ENCODE measurements at places on chromosomes 6 and 20.

GRCh38 chr6:46610862-46611553, 41.6 kb downstream of the CYP39A1 start:
- H3K36me3 ChIP-seq = no peaks in the 10 kb centered on the region
- H3K4me1 ChIP-seq = no peaks in the 10 kb centered on the region
- no peak for DNase-seq
- no peaks in the 10 kb centered on the region for H3K27me3 ChIP-seq

DNA sequence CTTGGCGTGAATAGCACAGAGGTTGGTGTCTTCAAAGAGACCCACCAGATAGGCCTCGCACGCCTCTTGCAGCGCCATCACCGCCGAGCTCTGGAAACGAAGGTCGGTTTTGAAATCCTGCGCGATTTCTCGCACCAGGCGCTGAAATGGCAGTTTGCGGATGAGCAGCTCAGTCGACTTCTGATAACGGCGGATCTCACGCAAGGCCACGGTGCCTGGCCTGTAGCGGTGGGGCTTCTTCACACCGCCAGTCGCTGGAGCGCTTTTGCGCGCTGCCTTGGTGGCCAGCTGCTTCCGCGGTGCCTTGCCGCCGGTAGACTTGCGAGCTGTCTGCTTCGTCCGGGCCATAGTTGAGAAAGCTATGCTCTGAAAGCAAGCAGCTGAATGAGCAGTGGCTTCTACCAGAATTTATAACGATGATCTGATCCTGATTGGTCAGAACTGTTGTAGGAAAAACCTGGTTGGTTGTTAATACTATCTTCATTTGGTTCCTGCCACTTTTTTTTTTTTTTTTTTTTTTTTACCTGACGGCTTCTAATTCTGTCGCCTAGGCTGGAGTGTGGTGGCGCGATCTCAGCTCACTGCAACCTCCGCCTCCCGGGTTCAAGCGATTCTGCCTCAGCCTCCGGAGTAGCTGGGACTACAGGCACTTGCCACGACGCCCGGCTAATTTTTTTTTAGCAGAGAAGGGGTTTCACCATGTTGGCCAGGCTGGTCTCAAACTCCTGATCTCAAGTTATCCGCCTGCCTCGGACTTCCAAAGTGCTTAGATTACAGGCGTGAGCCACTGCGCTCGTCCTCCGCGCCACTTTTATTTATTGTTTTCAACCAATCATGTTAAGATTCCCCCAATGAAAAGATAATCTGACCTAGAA, 21.5 kb downstream of the OR2B2 start:
- peaks cover 19% of the 10 kb centered on the region for H3K4me1 ChIP-seq
- H3K4me3 ChIP-seq = peak overlapping the region; percentile 29

GRCh38 chr6:100962466-100962865, 81.3 kb upstream of the ASCC3 start:
- no peak for DNase-seq
- H3K27ac ChIP-seq = no peak overlapping the region
- no peaks in the 10 kb centered on the region for H3K36me3 ChIP-seq
- no peaks in the 10 kb centered on the region for H3K4me1 ChIP-seq

DNA sequence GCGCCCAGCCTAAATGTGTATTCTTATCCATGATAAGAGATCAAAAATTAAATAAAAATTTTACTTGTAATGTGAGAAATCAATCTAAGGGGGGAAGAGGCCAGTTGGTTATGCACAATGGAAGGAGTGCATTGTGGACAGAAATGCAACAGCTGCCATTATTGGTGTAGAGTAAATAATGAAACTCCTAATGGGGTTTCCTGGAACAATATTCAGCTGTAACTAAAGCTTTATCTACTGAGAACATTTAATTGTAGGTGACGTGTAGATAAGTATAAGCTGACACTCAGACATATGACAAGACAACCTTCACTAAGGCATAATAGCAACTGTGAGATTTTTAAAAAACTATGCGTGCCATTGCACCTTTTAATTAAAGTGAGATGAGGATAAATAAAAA, 71.4 kb downstream of the CEP57L1 start:
- no peaks in the 10 kb centered on the region for H3K27me3 ChIP-seq
- no peak overlapping the region for H3K4me3 ChIP-seq
- DNase-seq = no peak
- H3K27ac ChIP-seq = no peak overlapping the region
- no peaks in the 10 kb centered on the region for H3K4me1 ChIP-seq

- no peak overlapping the region for H3K27ac ChIP-seq
- no peaks in the 10 kb centered on the region for H3K36me3 ChIP-seq
- no peak overlapping the region for H3K4me3 ChIP-seq
- no peak for DNase-seq
- peaks cover 8% of the 10 kb centered on the region for H3K27me3 ChIP-seq
- no peaks in the 10 kb centered on the region for H3K4me1 ChIP-seq
These were observed 6.7 kb downstream of the GPR31 start for GRCh38 chr6:167150941-167151549.

DNA sequence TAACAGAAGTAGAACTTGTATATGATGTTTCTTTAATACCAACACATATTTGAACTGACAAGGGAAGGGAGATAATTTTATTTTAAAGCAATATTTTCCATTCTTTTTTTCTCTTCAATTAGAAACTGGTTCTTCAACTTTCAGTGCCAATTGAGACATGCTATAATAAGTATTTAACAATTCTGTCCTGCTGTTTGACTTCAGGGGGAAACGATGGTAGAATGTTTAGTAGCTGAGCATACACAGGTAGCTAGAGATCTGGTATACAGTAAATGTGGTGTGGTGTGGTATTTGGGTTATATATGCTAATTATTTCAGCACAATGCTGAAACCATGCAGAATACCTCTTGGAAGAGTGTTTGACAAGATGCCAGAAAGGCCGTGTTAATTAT, 156.9 kb downstream of the ARID1B start:
- no peak overlapping the region for H3K4me3 ChIP-seq
- DNase-seq = no peak
- no peak overlapping the region for H3K27ac ChIP-seq

DNA sequence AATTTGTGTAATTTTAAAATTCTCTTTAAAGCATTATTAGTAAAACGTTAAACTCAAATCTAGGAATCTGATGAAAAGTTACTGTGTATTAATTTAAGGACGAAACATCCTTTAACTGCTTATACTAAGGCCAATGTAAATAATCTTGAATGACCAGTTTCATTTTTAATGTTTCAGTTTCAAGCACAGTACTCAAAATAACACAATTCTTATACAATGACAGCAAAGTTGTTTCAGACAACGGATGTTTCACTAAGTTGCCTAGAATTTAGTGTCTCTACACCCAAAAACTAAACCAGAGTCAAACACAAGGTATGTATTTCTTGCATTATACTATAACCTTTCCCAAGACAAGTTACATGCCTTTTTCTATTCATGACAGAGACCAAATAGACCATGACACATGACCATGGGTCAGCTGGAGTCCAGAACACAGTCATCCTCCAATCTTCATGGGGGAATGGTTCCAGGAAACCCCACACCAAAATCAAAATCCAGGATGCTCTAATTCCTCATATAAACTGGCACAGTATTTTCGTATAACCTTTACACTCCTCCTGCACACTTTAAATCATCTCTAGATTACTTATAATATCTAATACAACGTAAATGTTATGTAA, 7.7 kb downstream of the PHIP start:
- no peak for DNase-seq
- H3K27ac ChIP-seq = no peak overlapping the region
- H3K27me3 ChIP-seq = no peaks in the 10 kb centered on the region
- peaks cover 4% of the 10 kb centered on the region for H3K4me1 ChIP-seq
- H3K36me3 ChIP-seq = no peaks in the 10 kb centered on the region

DNA sequence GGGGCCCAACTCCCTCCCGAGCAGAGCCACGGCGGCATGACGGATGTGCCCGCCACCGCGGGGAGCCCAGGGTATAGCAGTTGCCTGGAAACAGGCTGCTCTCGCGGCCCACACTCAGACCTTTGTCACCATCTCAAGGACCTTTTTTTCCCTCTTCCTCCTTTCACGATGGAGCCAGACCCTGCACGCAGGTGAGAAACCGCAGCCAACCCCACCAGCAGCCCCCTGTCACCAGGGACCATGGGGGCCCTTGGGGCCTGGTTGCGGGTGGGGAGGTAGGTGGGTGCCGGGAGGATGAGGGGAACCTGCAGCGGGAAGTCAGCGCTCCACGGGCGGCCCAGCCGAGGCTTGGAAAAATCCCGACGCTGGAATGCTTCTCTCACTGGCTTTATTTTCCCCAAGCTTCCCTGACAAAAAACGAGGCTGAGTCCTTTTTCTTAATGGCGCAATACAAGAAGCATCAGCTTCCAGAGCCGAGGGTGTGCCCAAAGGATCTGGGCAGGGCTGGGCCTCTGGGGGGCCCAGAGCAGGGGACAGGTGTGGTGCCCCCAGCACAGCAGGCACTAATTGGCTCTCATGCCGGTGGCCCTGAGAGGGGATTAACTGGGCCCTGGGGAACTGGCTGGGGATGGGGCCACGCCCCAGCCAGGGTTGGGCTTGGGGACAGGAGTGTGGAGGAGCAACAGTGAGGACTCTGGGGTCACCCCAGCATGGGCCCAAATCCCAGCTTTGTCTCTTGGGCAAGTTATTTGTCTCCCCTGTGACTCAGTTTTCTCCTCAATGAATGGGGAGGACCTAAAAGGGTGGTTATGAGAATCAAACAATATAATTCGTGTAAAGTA, 23.9 kb downstream of the NOL4L start:
- no peak for DNase-seq
- H3K27ac ChIP-seq = no peak overlapping the region
- H3K27me3 ChIP-seq = peaks cover 34% of the 10 kb centered on the region
- no peaks in the 10 kb centered on the region for H3K4me1 ChIP-seq

GRCh38 chr20:9660236-9660868, 146.0 kb downstream of the LAMP5 start:
- no peaks in the 10 kb centered on the region for H3K4me1 ChIP-seq
- no peak for DNase-seq
- no peaks in the 10 kb centered on the region for H3K36me3 ChIP-seq
- no peak overlapping the region for H3K4me3 ChIP-seq
- H3K27ac ChIP-seq = no peak overlapping the region

DNA sequence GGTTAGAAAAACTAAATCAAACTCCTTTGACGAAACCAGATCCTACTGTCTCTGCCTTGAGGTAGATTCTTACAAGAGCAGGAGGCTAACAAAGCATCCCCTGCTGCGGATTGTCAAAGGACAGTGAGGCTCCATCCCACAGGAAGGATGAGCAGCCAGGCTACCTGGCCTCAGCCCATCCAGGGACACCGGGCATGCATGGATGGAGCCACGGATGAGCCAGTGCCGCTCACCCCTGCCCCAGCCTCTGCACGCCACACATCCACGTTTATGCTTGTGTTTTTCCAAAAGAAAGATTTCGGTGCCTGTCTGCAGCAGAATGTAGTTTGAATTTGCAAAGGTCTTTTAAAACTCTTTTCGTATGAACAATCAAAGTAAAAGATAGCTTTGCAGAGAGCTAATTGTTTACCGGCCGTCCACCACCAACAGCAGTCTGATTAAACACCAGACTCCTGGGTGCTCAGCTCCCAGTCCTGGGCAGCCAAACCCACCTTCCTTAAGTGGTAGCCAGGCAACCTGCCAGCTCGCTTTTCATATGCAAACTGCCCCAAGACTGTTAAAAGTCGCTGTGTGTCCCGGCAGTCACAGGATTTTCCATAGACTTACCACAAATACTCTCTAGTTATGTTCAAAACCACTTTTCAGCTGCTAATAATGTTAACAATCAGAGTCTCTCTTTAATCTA, 999 bp downstream of the THBS2 start:
- H3K4me3 ChIP-seq = peak overlapping the region; percentile 93
- no peaks in the 10 kb centered on the region for H3K27me3 ChIP-seq
- DNase-seq = no peak
- H3K27ac ChIP-seq = peak overlapping the region; percentile 75
- peaks cover 30% of the 10 kb centered on the region for H3K4me1 ChIP-seq
- peaks cover 26% of the 10 kb centered on the region for H3K36me3 ChIP-seq

DNA sequence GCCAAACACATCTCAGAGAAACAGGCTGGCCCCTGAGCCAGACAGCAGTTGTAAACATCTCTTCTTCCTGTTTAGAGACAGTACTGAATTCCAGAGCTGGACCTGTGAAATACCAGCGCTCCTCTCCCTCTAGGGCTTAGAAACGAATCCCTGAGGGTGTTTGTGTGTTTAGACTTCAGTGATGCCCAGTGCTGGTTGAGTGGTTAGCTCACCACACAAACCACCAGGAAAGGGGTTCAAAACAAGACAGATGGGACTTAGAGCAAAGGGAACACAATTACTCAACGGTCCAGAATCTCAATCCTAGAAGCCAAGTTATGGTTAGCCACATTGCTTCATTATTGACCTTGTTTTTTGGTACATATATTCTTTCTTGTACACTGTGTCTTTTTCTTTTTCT, 108.7 kb upstream of the TMEM170B start:
- no peak overlapping the region for H3K4me3 ChIP-seq
- no peaks in the 10 kb centered on the region for H3K36me3 ChIP-seq
- peaks cover 11% of the 10 kb centered on the region for H3K4me1 ChIP-seq

- no peak overlapping the region for H3K27ac ChIP-seq
- H3K36me3 ChIP-seq = no peaks in the 10 kb centered on the region
- no peak for DNase-seq
These were observed 297.3 kb upstream of the IRAK1BP1 start for GRCh38 chr6:78570044-78570443.

- DNase-seq = no peak
- H3K4me3 ChIP-seq = no peak overlapping the region
- H3K4me1 ChIP-seq = no peaks in the 10 kb centered on the region
- H3K27me3 ChIP-seq = no peaks in the 10 kb centered on the region
These were observed 481.6 kb downstream of the ADGRB3 start for GRCh38 chr6:69116658-69117057.

- DNase-seq = no peak
- H3K4me1 ChIP-seq = peaks cover 18% of the 10 kb centered on the region
- peak overlapping the region; percentile 89 for H3K4me3 ChIP-seq
- peak overlapping the region; percentile 91 for H3K27ac ChIP-seq
- H3K27me3 ChIP-seq = no peaks in the 10 kb centered on the region
- no peaks in the 10 kb centered on the region for H3K36me3 ChIP-seq
These were observed 256.8 kb downstream of the SYNE1 start for GRCh38 chr6:152380351-152380767.

- no peak for DNase-seq
- no peak overlapping the region for H3K27ac ChIP-seq
- H3K27me3 ChIP-seq = peaks cover 31% of the 10 kb centered on the region
- H3K4me3 ChIP-seq = no peak overlapping the region
- H3K4me1 ChIP-seq = no peaks in the 10 kb centered on the region
These were observed 124.0 kb downstream of the TOX2 start for GRCh38 chr20:44038681-44039123.

DNA sequence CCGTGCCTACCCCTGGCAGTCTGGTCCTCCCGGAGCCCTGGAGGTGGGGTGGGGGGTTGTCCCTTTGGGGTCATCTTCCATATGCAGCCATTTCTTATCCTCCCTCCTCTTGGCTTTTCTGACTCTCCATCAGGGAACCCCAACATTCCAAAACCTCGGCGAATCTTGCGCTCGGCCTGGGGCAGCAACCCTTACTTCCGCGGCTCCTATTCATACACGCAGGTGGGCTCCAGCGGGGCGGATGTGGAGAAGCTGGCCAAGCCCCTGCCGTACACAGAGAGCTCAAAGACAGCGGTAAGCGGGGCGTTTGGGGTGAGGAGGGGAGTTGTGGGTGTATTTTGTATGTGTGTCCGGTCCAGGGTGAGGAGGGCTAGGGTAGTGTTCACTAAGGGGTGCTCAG, 168.0 kb upstream of the RNF24 start:
- H3K27me3 ChIP-seq = no peaks in the 10 kb centered on the region
- no peak overlapping the region for H3K27ac ChIP-seq
- H3K4me1 ChIP-seq = no peaks in the 10 kb centered on the region
- H3K36me3 ChIP-seq = peaks cover 9% of the 10 kb centered on the region
- DNase-seq = no peak

Data from keratinocyte (primary cell).